Stimulated activated CD4-positive, alpha-beta T cell treated with anti-CD3 and anti-CD28 coated beads, TNF-alpha, amount 100 ng/mL, for 1 hour (primary cell): ENCODE measurements at places on chromosomes 5 and 9.

DNA sequence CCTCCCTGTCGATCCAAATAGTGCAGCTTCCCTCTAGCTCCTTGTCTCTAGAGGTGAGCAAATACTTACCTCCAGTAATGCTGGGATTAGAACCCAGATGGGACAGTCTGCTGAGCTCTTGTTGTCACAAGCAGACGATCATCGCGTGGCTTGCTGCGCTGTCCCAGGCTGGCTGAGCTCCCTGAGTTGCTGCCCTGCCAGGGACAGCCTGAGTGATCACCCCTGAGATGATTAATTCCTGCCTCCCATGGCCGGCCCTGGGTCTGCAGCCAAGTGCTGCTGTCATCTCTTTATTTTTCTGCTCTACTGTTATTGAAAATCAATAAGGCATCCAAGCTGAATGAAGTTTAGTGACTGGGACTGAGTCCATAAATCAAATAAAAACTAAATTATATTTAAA, 94.0 kb upstream of the ALDH1B1 start:
- DNase-seq = no peak

DNA sequence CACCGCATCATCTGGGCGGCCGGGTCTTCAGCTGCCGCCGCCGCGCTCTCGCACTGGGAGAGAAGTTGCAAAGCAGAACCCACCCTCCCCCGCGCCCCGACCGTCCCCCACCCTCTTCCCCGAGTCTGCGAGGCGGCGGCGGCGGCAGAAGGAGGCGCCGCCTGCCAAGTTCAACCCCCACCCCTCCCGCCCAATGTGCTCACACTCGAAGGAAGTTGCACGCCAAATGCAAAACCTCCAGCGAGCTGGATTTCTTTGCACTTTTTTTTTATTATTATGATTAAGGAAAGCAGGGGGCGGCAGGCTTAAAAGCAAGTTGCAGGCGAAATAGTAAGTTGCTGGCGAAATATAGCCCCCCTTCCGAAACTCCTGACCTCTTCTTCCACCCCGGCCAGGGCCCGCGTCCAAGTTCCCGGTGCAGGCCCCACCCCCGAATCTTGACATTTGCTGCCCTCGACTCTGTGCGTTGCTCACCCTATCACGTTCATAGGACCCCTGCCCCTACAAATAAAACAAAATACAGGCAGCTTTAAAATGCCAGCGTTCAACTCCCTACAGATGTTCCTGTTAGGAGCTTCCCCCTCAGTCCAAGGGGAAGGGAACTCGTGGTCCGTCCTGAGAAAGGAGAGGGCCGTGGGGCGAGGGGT, 1.1 kb upstream of the NR3C1 start:
- peak; percentile 48 for DNase-seq

DNA sequence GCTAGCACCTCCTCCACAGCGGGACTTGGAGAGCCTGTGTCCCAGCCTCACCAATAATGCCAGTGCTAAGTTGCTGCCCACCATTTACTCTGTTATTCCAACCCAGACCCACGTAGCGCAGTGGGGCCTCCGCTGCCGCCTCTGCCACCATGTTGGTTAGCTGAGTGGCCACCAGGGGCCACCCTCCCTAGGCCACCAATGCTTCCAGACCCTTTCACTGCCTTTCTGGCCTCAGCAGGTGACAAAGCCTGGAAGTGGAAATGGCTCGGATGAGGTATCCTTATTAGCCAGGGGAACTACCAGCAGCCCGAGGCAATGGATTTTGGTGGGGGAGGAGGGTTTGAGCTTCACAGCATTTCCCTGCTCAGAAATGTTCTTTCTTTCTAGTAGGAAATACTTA, 110.1 kb downstream of the OSTF1 start:
- no peak for DNase-seq

GRCh38 chr5:10423022-10423421, 18.7 kb upstream of the ROPN1L start:
- no peak for DNase-seq

- DNase-seq = no peak
These were observed 26.0 kb upstream of the STXBP1 start for GRCh38 chr9:127586096-127586495.

DNA sequence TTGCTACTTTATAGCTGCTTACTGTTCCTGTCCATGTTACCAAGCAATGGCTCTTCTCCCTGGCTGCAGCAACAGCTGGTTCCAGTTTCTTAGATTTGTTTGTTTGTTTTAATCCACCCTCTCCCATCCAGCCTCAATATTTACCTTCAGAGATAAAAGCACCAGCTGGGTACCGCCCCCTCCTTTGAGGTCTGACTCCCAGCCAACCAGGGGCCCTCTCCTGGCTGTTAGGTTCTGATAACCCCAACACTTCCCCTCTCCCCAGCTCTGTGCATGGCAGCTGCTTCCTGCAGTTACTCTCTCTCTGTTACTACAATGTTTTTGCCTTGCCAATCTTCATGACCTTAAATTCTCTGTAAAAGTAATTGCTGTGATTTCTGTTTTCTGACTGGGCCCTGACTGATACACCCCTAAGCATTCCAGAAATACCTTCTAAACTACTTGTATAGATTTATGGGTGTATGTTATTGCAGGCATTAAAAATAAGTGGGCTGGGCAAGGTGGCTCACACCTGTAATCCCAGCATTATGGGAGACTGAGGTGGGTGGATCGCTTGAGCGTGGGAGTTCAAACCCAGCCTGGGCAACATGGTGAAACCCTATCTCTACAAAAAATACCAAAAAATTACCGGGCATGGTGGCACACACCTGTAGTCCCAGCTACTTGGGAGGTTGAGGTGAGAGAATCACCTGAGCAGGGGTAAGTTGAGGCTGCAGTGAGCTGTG, 2.6 kb upstream of the GCNT1 start:
- no peak for DNase-seq

- no peak for DNase-seq
These were observed 57.2 kb upstream of the FBXW11 start for GRCh38 chr5:172063463-172064235.

GRCh38 chr9:108439947-108440346, 415.8 kb downstream of the ACTL7B start:
- no peak for DNase-seq

- no peak for DNase-seq
These were observed 694.1 kb upstream of the C9orf72 start for GRCh38 chr9:28267351-28267750.

- DNase-seq = no peak
These were observed 504.3 kb downstream of the AGTPBP1 start for GRCh38 chr9:85237478-85237877.

- no peak for DNase-seq
These were observed 6.4 kb upstream of the MEF2C start for GRCh38 chr5:88889189-88890069.

DNA sequence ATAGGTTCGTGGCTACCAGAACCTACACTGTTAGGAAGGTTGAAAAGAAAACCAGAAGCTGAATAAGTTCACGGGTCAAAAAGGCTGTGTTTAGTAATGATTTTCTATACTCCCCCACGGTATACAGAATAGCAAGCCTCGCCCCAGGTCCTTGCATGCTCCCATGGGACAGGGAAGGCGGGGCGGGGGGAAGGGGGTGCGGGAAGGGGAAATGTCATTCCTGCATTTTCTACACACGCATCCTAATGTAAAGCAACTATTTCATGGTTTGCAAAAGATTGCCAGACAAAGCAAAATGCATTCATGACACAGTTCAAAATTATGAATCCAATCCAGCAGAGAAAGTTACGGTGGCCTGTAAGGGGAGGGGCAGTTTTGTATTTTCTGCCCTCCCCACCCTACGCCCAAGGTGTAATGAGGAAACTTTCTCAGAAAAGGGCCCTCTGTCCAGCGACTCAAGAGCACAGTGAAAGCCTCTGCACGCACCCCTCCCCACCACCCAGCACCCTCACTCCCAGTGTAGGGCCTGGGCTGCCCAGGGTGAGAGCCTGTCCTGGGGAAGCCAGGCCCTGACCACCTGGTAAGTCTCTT, 105.2 kb downstream of the ROR2 start:
- no peak for DNase-seq

DNA sequence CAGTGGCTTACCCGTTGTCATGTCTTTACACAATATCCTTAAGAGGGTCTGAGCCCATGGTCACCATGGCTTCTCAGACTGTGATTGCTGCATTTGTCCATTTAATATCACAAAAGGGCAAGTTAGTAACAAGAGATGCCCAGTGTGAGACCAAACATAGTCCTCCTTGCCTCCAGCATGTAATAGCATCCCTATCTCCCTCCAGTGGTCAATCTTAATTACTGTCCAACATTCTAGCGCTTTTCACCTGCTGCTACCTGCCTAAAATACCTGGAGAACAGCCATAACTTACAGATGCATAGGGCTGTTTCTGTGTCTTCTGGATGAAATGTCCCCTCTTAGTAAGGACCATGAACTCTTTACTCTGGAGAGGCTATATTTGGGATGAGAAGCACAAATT, 267.2 kb upstream of the DAB2 start:
- no peak for DNase-seq

GRCh38 chr5:56669534-56670483, 145.5 kb upstream of the MAP3K1 start:
- DNase-seq = no peak

DNA sequence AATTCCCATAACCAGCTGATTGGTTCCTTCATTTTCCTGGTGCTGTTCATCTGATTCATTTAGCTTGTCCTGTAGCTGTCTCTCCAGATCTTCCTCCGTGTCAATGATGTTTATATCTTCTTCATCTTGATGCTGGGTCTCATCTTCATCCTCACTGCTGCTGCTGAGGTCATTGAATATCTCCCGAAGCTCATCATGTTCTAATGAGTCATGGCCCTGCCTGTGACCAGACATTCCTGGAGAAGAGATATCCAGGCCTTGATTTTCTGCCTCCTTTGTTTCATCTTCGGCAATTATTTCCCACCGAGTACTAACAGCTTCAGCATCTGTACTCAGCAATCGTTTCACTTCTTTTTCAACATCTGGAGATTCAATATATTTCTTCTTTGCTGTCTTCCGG, 1.4 kb downstream of the TAF7 start:
- DNase-seq = no peak

GRCh38 chr5:31361234-31361633, 167.7 kb downstream of the CDH6 start:
- DNase-seq = no peak

- DNase-seq = no peak
These were observed 169.8 kb upstream of the STK32A start for GRCh38 chr5:147065071-147065470.

DNA sequence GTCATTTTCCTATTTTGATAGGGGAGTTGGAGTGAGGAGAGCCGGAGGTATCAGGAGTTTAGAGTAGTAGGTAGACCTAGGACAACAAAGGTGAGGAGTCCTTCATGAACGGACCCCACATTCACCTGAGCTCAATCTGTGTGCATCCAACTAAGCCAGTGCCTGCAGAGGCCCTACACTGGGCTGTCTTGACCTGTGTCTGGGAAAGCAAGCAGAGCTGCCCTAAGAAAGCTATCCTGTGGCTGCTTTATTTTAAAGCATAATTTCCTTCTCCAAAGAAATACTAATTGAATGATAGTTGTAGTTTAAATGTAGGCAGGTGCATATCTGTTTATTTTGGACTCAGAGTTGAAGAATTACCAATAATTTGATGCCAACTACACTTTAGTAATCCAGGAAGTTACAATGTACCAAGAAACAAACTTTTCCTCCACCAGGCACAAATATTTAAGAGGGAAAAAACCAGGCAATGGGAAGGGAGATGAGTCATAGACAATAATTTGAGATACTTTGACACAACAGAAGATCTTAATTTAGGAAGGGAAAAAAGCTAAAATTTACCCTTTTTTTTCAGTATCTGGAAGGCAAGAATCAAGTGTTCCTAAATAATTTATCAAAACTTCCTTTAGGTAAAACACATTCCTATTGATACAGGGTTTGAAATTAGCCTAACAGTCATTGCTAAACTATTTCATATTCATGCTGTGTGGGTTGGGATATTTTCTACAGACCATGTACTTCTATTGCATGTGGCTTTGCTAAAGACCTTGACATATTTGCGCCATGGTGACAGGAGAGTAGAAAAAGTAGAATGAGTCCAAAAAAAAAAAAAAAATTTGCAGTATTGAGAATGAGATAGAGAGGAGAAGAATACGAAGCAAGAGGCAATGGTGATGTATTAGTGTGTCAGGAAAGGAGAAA, 376.6 kb upstream of the TUSC1 start:
- no peak for DNase-seq

DNA sequence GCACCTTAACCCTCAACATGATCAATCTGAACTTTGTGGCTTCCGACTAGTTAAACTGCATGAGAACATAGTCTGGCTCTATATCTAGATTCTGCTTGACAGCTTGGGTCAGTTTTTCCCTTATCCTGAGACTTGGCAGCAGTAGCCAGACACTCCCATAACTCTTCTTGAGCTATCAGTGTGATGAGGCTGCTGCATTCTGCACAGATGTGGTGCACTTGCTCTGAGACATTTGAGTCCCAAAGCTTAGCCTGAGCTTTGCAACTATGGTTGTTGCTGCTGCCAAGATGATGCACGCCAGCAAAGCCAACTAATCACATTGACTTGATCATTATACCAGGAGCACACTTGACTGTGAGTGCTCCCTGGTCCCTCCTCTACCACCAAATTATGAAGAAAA, 36.2 kb downstream of the MOCS2 start:
- no peak for DNase-seq

DNA sequence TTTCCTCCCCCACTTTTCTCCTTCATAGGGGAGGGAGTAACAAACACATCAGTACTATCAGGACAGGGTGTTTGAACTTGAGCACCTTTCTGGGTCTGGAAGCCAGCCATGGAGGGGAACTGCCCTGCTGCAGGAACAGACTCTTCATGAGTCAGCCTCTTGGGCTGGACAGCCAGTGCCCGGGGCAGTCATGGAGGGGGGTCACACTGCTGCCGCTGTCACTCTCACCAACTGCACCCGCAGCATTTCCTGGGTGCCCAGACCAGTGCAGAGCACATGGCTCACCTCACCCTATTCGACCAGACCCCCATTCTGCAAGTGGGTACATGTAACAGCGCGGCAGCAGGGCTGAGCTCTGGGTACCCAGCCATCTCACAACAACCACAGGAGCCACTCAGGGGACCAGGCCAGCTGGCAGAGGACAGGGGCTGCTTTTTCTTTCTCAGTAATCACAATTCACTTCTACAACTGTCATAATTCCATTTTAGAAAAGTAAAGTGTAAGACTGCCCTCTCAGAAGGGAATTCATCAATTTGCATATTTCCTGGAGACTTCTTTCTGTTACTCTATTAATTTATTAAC, 118.4 kb downstream of the CTNND2 start:
- no peak for DNase-seq
